HCT116 (cell line): ENCODE measurements at places on chromosomes 3 and 15. TPM values are rescaled to one million over a fixed set of nuclear protein-coding genes. Genes with fewer than 3 reads are reported as not detected.

- H3K27ac ChIP-seq, result no peak overlapping the region
- H3K4me3 ChIP-seq, result no peak overlapping the region
- no peaks in the 10 kb centered on the region for H3K36me3 ChIP-seq
- no peak for DNase-seq
Measured at GRCh38 chr15:27869697-27870281, 229.3 kb downstream of the OCA2 start.

DNA sequence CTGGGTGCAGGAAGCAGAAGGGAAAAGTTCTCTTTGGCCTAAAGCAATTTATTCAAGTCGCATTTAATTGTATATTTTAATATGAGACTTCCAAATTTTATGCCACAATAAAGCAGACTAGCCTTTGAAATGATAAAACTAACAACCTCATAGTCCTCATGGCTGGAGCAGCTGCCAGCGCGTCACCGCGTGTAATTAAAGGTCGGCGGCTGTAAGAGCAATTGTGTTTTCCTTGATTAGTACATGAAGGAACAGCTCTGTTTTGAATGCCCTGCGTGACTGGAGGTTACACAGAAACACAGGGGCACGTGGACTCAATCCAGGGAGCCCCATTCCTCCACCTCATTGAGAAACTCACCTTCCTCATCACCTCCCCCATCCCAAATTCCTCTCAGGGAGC lies 10.1 kb upstream of the LRRC15 start:
- no peaks in the 10 kb centered on the region for H3K27me3 ChIP-seq
- no peak overlapping the region for H3K27ac ChIP-seq
- no peaks in the 10 kb centered on the region for H3K36me3 ChIP-seq
- H3K4me1 ChIP-seq, result no peaks in the 10 kb centered on the region

- no peak overlapping the region for H3K27ac ChIP-seq
- no peak for DNase-seq
- peaks cover 16% of the 10 kb centered on the region; the same call in 1 of the 2 replicates for H3K27me3 ChIP-seq
- H3K4me1 ChIP-seq, result no peaks in the 10 kb centered on the region
- no peak overlapping the region for H3K4me3 ChIP-seq
Measured at GRCh38 chr3:168414149-168414548, 318.4 kb upstream of the GOLIM4 start.

DNA sequence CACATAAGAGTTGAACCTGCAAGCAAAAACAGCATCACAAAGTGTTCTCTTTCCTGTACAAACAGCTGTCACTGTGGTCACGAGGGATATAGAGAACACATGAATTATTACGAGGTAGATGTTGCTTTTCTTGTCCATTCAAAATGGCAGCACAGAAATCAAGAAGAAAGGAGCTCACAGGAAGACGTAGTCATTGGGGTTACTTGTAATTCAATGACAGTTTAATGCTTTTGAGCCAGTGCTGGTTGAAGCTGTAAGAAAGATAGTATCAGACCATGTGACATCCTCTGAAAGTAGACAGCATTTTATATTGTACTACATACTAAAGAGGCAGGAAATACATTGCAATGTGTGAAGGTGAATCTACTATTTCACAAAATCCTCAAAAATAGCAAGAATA lies 140.4 kb downstream of the ABI3BP start:
- H3K27me3 ChIP-seq, result no peaks in the 10 kb centered on the region
- H3K27ac ChIP-seq, result no peak overlapping the region
- DNase-seq, result no peak
- H3K4me3 ChIP-seq, result no peak overlapping the region
- no peaks in the 10 kb centered on the region for H3K4me1 ChIP-seq

The CLDN1 gene
- total RNA-seq, result 0.20 TPM
